ENCODE measurements at places on chromosomes 7 and 10.

GRCh38 chr10:60989400-60989876 lies 45.5 kb upstream of the RHOBTB1 start:
- DNase-seq = peak; percentile 0

- DNase-seq = no peak
Observed at GRCh38 chr7:40401406-40401805, 266.6 kb downstream of the SUGCT start.

DNA sequence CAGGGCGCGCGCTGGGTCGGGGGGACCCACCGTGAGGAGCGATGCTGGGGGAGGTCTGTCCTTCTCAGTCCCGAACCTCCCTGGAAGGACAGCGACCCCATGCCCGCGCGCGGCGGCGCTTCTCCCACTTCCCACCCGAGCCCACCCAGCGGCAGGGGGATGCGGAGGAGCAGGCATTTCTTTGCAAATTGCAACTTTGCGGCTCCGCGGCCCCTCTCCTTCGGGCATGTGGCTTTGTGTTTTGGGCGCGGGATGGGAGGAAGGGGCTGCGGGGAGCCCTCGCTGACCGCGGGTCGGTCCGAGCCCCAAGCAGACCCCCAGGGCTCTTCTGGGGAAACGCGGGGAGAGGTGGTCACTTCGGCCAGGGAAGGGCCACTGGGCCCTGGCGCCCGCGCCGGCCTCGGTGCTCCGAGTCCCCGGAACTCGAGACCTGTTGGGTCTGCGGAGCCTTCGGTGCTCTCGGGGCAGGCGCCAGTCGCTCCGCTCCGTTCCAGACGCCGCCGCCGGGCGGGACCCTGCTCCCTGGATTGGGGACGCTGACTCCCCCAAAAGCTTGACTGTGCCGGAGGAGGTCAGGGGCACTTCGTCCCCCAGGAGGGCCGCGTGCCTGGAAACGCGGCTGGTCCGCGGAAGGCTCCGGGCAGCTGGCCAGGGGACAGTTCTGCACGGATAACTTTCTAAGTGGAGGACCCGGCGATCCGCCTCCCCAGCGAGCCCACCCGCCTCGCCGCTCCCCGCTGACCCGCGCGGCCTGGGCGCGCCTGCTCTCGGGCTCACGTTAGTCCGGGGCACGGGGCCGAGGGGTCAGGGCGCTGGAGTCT lies 164.2 kb upstream of the DPP6 start:
- DNase-seq = no peak

GRCh38 chr10:19930936-19931893 lies 115.0 kb downstream of the PLXDC2 start:
- DNase-seq = peak; percentile 25

DNA sequence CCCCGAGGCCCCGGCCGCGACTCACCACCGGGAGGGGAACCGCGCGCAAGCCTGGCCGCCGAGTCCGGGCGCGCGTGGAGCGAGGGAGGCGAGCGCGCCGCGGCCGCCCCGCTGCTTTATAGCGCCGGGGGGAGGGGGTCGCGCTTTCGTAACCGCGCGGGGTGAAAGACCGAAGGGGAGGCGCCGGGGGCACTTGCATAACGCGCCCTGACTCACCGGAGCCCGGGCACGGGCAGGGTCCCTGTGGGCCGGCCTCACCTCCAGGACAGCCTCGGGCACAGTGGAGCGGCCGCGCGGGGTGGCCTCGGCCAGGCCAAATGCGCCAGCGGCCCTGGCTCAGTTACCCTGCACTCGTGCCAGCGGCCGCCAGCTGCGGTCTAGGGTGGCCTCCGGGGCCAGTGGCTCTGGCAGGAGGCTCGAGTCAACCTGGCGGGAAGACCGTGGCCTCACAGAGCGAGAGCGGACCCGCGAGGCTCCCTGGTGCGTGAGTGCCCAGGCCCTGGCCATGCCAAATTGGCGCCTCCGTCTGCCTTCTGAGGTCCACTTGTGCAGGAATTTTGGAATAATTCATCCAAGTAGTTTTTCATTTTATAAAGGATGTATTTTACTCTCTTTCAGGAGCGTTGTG lies at the start of gene RBP4:
Gene RBP4, minus strand, starts transcription at position 90 of the 628 bp plus-strand sequence. CDS start 207 bp downstream, outside the sequence.
- DNase-seq = no peak

GRCh38 chr10:97801422-97801821 lies 29.6 kb upstream of the SFRP5 start:
- DNase-seq = no peak

GRCh38 chr7:41996381-41997035 lies 240.5 kb downstream of the GLI3 start:
- no peak for DNase-seq

DNA sequence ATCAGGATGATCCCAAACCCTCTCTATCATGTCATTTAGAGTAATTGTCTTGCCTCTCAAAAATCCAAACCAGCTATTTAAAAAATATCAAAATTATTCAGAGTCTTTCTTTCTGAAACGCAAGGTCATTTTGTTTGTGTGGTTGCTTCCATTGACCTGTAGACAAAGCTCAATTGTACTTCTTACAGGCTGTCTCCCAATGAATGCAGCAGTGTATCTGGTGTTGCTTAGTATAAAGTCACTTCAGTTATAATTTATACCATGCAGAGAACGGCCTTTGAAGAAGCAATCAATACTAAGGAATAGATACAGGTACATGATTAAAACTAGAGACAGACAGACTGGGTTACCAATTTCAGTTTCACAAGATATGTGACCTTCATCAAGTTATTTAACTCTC lies 80.9 kb downstream of the DOCK4 start:
- DNase-seq = no peak

All from NCI-H2029 (cell line).